Fibroblast of pulmonary artery (primary cell): ENCODE measurements at places on chromosomes 4 and X.

GRCh38 chrX:18676470-18676869 lies 4.6 kb upstream of the RS1 start:
- peak; percentile 14 for DNase-seq

DNA sequence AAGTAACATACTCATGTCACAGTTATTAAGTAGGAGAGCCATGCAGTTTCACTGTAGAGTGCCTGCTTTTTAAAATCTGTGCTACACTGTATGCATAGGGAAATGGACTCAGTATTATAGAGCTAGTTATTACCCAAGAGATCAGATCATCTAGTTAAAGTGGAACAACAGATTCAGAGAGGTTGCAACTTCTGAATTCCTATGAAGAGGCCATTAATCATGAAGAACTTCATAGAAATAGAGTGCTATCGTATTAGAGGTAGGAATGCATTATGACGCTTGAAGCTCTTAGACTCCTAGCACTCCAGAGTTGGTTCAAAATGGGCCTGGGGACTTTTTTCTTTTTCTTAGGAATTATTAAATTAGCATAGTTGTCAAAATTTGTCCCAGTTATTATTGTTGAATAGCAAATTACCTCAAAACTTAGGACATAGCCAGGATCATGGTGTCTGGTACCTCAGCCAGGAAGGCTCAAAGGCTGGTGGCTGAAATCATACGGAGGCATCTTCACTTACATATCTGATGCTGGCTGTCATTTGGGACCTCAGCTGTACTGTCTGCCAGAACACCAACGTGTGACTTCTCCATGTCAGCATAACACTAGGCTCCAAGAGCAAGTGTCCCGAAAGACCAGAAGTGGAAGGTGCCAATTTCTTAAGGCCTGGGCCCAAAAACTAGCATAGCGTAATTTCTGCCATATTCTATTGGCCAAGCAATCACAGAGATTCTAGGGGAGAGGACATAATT lies 125.7 kb downstream of the STAG2 start:
- no peak for DNase-seq

DNA sequence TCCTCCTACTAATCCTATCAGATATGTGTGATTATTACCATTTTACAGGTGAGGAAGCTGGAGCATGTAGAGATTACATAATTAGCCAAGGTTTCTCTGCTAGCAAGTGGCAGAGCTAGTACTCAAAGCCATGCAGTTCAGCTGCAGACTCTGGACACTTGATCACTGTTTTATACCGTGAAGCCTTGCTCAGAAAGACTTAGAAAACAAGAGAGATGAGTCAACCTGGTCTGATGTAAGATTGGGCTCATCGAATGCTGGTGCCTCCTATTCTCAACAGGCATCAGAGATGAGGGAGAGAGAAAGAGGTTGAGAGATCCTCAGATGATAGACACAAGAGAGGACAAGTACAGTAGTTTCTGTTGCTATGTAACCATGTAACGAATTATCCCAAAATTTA lies 19.0 kb upstream of the PDE5A start:
- DNase-seq: peak; percentile 14

GRCh38 chr4:161003418-161004057 lies 1160.3 kb downstream of the FSTL5 start:
- DNase-seq: no peak

DNA sequence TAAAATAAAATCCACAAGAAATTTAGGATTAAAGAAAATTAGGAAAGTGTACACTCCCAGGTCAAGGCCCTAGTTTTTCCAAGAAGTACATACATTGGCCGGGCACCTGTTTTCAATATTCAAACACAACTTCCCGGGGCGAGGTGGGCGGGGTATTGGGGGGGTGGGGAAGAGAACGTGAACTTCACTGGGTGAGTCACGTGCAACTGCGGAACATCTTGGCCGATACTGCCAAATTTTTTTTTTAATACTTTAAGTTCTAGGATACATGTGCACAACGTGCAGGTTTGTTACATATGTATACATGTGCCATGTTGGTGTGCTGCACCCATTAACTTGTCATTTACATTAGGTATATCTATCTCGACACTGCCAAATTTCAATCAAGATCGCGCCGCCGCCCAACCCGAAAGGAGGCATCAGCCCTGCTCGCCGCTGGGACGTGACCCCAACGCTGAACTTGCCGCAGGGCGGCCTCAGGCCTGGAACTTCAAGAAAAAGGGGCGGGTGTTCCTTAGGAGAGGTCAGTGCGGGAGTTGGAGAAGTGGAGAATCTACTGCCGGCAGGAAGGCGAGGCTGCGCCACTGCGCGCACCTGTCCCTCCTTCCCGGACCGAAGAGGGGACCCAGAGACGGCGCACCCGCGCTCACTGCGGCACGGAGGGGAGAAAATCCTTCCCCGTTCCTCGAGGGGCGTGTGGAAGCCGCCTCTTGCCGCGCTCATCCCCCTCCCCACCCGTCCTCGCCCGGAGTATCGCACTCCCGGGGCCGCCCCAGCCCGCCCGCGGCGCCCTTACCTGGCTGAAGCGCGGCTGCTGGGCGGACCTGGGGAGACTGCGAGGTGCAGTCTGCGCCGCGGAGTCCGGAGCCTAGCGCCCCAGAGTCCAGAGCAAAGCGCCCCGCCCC lies at the start of gene TEC:
Gene TEC, minus strand, starts transcription at position 883 of the 905 bp plus-strand sequence. CDS start 41,224 bp downstream, outside the sequence.
- DNase-seq: no peak

GRCh38 chrX:46777971-46778810 lies 19.3 kb upstream of the SLC9A7 start:
- peak; percentile 61 for DNase-seq

DNA sequence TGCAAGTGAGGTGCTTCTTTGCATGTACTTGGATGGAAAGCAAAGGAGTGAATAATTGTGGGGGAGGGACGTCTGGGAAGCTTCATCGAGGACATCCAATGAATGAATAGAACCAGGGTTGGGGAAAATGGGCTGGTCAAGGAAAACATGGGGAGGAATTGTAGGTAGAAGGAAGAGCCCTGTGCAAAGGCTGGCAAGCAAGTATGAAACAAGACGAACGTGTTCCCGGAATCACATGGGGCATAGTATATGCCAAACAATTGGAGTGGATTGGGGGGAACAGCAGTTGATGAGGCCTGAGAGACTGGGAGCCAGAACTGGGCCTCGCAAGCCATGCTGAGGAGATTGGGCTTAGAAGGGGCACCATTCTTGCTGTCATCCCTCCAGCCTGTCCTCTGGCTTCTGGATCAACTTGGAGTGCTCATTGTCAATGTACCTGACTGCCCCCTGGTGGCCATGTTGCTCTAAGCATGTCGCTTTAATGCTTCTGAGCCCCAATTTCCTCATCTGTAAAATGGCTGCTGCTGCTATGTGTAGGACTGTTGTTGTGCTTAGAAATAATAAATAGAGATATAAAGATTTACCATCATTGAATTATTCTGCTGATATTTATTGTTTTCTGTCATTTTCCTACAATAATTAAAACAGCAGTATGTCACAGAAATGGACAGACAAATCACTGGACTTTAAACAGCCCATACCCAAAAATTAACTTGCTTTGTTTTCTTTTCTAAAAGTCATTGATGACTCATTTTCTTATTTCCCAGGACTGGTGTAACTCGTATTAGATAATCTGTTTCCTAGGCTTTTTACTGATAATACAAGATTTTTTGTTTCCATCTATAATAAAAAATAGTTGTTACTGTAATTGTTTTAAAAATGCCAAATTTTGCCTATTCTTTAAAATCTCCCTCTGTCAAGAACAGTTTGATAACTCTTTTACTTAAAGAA lies 66.4 kb downstream of the JADE3 start:
- peak; percentile 86 for DNase-seq

DNA sequence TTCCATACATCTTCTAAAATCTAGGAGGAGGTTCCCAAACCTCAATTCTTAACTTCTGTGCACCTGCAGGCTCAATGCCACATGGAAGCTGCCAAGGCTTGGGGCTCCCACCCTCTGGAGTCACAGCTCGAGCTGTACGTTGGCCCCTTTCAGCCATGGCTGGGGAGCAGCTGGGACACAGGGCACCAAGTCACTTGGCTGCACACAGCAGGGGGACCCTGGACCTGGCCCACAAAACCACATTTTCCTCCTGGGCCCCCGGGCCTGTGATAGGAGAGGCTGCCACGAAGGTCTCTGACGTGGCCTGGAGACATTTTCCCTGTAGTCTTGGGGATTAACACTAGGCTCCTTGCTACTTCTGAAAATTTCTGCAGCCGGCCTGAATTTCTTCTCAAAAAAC lies 8.2 kb upstream of the TENT5D start:
- DNase-seq: no peak

GRCh38 chr4:128668566-128668965 lies 140.9 kb upstream of the JADE1 start:
- no peak for DNase-seq

DNA sequence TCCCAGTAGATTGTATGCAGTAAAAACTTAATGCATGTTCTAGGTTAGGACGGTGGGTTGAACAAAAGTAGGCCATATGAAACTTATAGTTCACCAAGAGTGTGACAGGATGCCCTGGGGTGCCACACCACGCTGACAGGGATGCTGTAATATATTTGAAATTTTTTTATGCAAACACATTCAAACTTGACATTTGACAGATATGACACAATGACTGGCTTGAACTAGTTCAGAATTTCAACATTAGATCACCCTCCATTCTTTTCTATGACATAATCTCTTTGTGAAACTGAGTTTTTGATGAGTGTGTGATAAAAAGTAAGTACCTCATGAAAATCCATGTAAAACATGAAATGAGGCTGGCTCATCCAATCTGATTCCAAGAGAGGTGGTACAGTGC lies 198.4 kb downstream of the PALLD start:
- DNase-seq: no peak

- DNase-seq: peak; percentile 22
Observed at GRCh38 chr4:47075262-47075661, 43.9 kb downstream of the GABRB1 start.

- no peak for DNase-seq
Observed at GRCh38 chrX:97401154-97401553, 517.4 kb downstream of the RPA4 start.

DNA sequence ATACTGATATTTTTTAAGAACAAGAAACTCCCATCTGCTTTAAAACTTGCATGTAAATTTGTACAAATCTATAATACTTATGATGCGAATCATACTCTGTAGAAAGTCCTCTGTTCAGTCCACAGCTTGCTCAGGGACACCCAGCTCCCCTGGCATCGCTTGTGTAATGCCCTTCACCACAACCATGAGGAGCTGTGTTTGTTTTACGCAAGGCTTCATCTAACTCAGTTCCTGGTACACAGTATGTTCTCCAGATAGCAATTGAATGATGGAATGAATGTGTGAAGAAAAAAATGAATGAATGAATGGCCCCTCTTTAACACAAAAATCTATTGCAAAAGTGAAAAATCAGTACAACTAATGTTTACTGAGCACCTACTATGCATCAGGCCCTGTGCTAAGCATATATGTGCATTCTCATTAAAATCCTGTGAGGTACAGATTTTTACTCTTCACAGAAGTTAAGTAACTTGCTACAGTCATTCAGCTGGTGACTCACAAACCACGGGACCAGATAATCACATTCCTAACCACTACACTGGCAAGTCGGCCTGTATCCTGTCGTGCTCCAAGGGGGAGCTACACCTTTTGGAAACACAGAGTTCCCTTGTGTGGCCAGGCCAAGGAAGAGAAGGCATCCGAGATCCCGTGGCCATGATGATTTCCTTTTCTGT lies 58.7 kb upstream of the KDR start:
- DNase-seq: peak; percentile 97

GRCh38 chr4:167775375-167775774 lies 317.0 kb upstream of the ANXA10 start:
- no peak for DNase-seq

- DNase-seq: peak; percentile 3
Observed at GRCh38 chr4:45621971-45622370, 501.9 kb downstream of the GABRG1 start.

GRCh38 chrX:119015407-119016237 lies 41.2 kb downstream of the LONRF3 start:
- peak; percentile 90 for DNase-seq

- no peak for DNase-seq
Observed at GRCh38 chrX:109301177-109301576, 180.7 kb downstream of the GUCY2F start.
